ENCODE measurements at places on chromosomes 11 and 22.

GRCh38 chr22:32130464-32130863 lies 28.6 kb downstream of the C22orf42 start:
- no peak for DNase-seq

DNA sequence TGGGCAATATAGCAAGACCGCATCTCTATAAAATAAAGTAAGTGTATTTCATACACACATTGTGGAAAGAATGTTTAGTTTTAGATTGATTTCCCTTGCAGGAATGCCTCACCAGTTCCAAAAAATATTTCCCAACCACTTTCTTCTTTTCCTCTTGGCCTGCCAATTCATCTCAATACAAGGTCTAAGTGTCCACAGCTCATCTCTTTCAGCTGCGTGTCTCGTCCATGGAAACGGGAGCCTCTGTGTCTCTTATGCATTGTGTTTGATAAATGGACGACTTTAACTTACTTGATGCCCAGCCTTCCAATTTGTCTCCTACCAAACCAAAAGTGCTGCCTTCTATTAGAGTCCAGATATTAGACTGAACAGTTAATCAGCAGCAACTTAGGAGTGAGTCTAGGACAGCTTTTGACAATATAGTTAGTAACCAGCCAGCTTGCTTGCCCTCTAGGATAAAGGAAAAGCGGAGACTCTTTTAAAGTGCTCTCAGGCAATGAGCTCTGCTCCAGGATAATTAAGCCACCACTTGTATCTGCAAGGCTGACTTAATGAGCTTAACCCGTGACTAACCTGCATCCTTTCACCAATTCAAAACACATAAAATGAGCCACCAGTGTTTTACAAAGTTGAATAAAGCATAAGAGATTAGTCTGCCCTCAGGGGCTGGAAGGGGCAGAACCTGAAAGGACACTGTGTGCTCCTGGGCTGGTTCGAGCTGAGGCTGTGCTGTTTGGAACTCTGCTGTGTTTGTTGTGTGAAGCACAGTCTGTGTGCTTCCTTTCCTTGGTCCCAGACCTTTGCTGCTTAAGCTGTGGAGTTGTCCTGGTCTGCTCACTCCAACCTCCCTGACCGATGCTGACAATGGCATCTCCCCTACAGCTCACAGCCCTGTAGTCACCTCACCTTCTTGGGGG lies 27.5 kb downstream of the FBXO7 start:
- no peak for DNase-seq

- DNase-seq, result peak; percentile 79
These were observed 17.5 kb downstream of the ATG16L2 start for GRCh38 chr11:72831521-72832300.

GRCh38 chr11:2247496-2247895 lies 22.9 kb downstream of the ASCL2 start:
- DNase-seq, result no peak

GRCh38 chr11:1341928-1342524 lies 32.6 kb upstream of the TOLLIP start:
- DNase-seq, result peak; percentile 15

DNA sequence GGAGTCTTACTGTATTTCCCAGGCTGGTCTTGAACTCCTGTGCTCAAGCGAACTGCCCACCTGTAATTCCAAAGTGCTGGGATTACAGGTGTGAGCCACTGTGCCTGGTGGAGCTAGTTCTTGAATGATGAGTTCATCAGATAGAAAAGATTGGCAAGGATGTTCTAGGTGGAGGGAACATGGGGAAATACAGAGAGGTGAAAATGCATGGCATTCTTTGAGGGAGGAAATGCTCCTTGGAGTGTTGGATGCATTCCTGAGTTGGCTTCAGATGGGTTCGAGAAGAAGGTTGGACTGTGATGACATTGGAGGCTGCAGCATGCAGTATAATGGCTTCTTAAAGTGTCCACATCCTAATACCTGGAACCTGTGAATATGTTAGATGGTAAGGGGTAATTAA lies 4.4 kb downstream of the DDX10 start:
- no peak for DNase-seq

- DNase-seq, result peak; percentile 19
These were observed 42.0 kb downstream of the MS4A2 start for GRCh38 chr11:60130496-60130895.
